OCI-LY7 (cell line): ENCODE measurements at places on chromosomes 16 and 17.

GRCh38 chr17:4054446-4054845 is 88.4 kb downstream of the ZZEF1 start:
- no peak for DNase-seq

GRCh38 chr17:57373048-57373447 is 116.7 kb downstream of the MSI2 start:
- no peak for DNase-seq

- DNase-seq = no peak
Measured at GRCh38 chr17:28986714-28987655, 18.8 kb downstream of the SEZ6 start.

GRCh38 chr17:35545150-35545549 is 7.7 kb upstream of the SLFN12L start:
- DNase-seq = no peak

DNA sequence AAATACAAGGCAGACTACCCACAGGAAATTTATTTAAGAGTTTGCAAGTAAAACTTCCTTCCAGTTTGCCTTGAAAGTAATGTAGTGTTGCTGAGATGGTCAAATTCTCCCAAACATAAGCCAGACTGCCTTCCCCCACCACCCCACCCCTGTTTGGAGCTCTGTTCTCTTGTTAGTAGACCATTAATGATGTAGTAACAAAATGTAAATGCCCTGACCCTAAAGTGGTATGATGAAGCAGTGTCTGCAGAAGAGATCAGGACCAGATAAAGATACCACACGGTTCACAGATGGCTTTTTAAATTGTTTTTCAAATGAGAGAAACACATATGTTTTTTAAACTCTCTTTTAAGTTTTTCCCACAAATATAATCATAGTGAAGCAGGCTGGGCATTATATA is 136.4 kb upstream of the TMEM97 start:
- no peak for DNase-seq

DNA sequence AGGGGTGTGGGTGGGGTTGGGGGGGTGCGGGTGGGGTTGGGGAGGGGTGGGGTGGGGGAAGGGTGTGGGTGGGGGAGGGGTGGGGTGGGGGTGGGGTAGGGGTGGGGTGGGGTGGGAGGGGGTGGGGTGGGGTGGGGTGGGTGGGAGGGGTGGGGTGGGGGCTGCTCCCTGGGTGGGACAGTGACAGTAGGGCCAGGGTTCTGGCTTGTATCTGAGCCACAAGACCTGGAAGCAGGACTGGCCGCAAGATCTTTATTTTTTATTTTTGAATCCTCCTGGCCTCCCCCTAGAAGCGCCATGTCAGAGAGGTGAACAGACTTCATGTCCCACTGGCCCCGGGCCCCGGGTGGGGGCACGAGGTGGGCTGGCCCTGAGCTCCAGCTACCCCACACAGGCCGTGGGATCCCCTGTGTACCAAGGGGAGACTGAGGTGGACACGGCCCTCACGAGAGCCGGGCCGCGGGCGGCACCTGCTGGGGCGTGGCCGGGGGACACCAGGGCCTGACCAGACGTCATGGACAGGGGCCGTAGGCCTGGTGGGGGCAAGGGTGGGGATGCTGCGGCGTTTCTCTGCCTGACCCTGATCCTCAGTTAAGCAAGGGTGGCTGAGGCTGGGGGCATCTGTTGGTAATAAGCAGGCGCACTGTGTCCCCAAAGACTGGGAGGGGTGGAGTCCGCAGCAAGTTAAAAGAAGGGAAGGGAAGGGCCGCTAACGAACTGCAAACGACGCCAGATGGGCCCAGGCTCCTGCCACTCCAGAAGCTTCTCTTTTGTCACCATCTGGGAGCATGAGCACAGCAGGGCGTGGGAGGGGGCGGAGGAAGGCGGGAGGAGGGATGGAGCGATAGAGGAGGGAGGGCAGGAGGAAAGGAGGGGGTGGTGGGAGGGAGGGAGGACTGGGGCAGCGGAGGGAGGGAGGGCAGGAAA is 22.3 kb upstream of the PABPN1L start:
- DNase-seq = no peak

GRCh38 chr16:70747703-70748631 is 53.0 kb downstream of the VAC14 start:
- DNase-seq = no peak

- peak; percentile 36 for DNase-seq
Measured at GRCh38 chr16:11799509-11800381, 2.7 kb upstream of the ZC3H7A start.

DNA sequence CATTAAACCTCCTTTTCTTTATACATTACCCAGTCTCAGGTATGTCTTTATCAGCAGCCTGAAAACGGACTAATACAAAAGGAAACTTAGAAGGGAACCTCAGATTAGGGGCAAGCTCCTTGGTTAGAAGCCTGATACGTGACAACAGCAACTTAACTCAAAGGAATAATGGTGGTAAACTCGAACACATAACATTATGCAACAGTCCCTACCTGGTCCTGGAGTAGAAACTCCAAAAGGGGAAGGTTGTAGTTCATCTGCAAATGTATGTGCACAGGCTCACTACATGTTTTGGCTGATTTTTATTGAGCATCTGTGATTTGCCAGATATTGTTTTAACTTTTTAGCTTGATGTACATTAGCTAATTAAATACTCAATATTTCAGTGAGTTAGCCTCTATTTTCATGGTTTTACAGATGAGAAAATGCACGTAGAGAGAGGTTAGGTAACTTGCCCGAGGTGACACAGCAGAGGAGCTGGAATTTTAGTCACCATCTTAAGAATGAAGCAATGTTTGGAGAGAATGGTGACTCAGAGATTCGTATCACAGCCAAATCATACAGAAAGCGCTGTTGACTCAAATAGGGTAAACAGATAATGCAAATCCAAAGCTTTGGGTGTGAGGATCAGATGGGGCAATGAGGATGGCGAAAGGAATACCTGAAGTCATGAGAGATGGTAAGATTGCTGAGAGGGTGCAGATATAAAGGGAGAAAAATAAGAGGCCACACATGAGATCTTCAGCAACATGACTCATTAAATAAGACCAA is 194.9 kb upstream of the RBFOX1 start:
- no peak for DNase-seq

- DNase-seq = no peak
Measured at GRCh38 chr16:64136314-64136713, 985.5 kb downstream of the CDH11 start.

DNA sequence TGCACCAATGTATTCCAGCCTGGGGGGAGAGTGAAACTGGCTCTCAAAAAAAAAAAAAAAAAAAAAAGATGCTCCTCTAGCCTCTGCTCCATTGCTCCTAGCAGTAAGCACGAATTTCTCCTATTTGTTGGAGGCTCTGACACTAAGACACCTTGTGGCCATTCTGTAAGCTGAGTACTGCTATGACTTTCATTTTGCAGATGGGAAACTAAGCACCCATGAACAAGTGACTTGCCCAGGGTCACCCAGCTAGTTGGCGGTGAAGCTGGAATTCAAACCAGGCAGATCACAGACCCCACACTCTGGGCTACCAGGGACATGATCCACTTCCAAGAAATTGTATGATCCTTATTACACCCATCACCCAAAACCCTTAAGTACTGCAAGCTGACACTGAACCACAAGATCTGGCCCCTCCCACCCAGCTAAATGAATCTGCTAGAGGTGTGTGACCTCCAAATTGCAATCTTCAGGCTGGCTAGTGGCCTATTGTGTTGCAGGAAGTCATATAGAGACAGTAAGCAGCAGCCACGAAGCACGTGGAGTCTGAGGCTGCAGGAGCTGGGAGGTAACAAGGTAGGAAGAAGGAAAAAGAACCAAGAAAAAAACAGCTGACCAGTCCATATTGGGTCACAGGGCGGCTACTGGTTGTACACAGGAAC is 209.4 kb downstream of the XYLT1 start:
- DNase-seq = peak; percentile 49

- no peak for DNase-seq
Measured at GRCh38 chr17:74424117-74424516, 7.8 kb upstream of the GPRC5C start.

- no peak for DNase-seq
Measured at GRCh38 chr16:79994418-79994817, 393.9 kb upstream of the MAF start.

DNA sequence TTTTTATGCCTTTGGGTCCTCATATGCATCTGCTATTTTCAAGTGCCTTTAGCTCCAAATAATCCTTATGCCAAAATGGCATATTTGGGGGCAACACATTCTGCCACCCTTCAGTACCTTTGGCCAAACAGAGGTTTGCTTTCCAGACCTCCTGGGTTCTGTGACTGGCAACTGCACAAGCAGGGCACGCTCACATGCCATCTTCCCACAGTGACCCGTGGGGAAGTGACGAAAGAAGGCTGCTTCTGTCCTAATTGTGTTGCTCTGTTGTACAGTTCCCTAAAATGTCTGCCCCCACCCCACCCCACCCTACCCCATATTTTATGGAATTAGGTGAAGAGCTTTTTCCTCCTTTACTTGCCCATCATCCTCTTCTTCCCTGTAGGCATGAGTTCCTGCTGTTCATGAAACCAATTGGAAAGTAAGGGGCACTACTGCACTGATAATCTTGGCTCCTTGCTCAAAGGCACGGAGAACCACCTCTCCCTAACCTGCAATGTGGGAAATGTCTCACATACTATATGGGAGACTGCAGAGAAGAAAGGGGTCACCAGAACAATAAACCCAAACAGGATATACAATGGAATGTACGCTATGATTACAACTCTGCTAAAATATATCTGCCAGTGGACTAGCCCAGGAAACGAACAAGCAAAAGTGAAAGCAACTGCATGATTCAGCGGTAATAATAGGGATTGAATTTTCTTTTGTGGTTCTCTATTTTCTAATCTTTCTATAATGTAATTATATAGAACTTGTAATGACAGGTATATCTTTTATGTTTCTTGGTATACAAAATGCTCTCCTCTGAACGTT is 3.3 kb upstream of the SLFN12L start:
- peak; percentile 27 for DNase-seq

- no peak for DNase-seq
Measured at GRCh38 chr17:77425791-77426641, 285.2 kb downstream of the SEC14L1 start.

DNA sequence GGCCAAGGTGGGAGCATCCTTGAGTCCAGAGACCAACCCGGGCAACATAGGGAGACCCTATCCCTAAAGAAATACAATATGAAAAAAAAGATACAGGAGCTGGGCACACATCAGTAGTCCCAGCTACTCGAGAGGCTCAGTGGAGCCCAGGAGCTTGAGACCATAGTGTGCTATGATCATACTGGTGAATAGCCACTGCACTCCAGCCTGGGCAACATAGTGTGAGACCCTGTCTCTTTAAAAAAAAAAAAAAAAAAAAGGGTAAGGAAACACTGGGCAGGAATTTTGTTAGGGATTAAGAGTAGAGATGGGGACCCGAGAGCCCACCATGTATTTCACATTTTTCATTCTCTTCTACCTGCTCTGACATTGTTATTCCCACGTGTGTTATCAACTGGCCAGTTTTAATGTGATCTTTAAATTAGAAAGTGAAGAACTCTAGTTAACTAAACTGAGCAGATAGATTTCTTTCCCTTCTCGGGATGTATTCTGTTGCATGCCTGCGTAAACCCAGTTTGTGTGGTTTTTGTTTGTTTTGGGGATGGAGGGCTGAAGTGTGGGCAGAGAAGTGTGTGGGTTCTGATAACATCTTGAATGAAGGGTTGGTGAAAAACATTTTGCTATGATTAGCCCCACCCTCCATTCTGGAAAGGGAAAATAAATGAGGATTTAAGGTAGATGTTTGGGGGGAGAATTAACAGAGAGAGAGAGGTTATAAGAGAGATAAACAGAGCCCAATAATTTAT is 17.2 kb upstream of the SNTB2 start:
- DNase-seq = no peak

- no peak for DNase-seq
Measured at GRCh38 chr17:7107012-7107754, 7.4 kb downstream of the ASGR2 start.

DNA sequence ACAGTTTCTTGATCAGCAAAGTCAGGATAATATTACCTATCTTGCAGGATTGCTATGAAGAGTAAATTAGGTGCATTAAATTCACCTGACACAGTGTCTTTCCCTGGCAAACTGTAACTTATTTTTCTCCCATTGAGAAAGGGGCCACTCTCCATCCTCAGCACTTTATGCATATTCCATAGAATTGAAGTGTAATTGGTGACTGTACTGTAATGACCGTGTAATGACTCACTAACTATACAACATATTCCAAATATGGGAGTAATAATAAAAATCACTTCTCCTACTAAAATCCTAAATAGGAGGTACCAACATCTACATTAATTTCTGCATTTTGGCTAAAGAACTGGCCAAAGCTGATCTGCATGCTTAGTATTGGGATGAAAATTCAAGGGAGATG is 141.9 kb upstream of the NOG start:
- DNase-seq = no peak

DNA sequence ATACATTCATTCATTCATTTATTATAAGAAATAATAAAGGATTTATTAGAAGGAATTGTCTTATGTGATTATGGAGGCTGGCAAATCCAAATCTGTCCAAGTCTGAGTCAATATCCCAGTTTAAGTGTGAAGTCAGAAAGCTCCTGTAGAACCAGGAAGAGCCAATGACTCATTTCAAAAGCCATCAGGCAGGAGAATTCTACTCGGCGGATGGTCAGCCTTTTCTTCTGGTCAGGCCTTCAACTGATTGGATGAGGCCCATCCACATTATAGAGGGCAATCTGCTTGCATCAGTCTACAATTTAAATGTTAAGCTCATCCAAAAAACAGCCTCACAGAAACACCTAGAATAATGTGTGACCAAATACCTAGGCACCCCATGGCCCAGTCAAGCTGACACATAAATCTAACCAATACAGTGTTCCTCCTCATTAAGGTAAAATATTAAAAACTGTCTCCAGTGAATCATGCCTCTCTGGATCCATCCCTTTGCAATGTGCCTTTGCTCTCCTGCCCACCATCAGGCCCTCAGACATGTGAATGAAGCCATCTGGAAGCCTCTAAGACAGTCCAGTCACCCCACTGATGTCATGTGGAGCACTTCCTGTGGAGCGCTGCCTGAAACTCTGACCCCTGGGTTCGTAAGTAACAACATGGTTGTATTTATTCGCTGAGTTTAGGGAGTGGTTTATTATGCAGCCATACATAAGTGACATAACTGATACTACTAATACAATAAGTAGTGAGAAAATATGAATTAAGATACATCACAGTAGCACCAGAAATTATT is 69.2 kb upstream of the WSB1 start:
- no peak for DNase-seq

DNA sequence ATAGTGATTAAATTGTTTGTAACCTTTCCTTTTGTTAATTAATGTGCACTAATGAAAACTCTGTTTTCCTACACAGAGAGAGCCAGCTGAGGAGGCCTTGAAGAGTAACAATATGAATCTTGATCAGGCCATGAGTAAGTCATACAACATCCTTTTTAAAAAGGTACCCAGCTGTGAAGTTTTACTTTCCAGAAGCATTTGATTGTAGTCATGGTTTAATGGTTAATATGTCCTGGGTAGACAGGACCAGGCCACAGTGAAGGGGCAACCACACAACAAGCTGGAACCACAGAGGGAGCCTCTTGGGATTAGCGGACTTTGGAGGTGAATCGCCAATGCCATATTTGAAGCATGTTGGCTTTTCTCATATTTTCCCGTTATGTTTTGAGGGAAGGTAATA is 55.6 kb downstream of the TMC6 start:
- no peak for DNase-seq
